ENCODE measurements at places on chromosomes 11 and 22.

DNA sequence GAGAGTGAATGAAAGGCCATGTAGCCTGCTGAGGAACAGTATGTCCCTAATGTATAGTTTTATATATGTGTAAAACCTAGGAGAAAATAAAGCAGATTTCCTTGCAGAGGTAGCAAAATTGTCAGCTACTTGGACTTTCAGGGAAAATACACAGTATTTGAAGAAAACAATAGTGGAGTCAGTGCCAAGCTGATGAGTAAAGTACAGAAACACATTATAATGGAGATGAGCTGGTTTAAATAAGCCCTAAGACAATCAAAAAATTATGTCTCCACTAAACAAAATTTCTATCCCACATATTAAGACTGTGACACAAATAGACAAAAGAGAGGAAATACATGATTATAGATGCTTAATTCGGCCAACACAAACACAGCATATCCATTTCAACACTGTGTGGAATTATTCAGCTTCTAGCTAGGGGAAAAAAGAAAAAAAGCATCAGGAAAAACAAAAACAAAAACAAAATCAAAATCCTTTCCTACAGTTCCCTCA lies 75.9 kb downstream of the MAML2 start:
- DNase-seq = no peak

DNA sequence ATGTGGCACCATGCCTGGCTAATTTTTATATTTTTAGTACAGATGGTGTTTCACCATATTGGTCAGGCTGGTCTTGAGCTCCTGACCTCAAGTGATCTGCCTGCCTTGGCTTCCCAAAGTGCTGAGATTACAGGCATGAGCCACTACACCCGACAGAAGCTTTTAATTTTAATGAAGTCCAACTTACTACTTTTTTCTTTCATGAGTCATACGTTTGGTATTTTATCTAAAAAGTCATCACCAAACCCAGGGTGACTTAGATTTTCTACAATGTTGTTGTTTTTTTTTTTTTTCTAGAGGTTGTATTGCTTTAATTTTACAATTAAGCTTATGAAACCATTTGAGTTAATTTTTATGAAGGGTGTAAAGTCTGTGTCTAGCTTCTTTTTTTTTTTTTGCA lies 34.9 kb downstream of the JRKL start:
- DNase-seq = no peak

- DNase-seq = no peak
These were observed 79.6 kb downstream of the GRK3 start for GRCh38 chr22:25644122-25644521.

DNA sequence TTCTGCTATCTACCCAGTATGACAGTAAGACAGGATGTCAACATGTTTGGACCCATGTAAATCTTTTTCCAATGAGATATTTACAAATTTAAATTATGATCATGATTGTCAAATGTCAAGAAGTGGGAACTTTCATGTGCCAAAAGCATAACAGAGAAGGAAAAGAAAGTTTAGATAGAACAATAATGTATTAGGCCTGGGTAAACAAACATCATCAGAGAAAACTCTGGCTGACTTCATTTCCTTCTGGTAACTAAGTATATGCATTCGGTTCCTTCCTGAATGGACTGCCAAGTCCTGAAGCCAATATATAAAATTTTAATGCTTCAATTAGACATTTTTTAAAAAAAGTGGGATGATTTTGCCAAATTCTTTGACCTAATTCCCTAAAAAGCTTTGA lies 16.5 kb downstream of the RNF141 start:
- no peak for DNase-seq

All from D341Med (cell line).